CD4-positive, alpha-beta T cell treated with Interleukin-15 for 1 hour (primary cell): ENCODE measurements at places on chromosomes 2 and 18.

DNA sequence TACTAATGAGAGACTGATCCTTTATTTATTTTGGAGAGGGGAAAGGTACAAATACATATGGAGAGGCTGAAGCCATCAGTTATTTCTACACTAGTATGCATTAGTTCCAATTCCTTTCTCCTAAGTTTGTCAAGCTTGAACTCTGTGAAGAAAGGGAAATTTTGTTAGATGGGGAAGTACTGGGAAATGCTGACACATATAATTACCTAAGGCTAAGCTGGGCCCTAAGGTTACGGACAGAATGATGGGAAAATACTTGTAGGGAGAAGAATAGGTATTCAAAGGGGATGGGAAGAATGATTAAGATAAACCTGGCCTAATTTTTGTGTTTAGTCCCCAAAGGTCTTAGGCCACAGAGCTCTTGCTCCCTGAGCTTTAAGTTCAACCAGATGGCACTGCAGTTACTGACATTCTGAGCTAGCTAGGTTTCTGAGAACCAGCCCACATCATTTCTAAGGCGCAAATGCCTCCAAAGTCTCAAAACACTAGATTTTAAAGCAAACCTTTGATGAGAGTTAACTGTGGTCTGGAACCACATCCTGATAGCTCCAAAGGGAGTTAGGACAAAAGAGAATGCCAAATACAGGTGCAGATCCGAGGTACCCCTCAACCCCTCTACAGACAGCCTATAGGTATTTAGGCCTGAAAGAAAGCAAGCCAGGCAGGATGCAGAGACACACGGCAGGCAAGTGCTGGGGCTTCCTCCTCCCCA, 2.7 kb downstream of the TMEM163 start:
- DNase-seq: no peak

- peak; percentile 23 for DNase-seq
Measured at GRCh38 chr2:222738809-222739208, 67.4 kb downstream of the MOGAT1 start.

DNA sequence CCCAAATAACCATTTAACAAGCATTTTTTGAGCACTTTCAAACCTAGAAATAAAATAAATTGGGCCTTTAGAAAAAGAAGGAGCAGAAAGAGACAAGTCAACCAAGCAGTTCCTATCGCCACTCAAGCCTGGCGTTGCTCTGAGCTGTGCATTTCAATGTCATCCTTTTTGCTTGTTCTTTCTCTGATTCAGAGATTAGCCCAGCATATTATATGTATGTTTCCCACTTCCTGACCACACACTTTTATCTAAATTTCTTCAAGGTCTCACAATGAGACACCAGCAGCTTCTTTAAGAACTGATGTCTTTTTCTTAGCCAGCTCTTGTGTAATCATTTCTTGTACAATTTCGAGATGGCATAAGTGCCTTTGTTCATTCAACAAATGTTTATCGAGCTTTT, 344.5 kb upstream of the ID2 start:
- DNase-seq: no peak

DNA sequence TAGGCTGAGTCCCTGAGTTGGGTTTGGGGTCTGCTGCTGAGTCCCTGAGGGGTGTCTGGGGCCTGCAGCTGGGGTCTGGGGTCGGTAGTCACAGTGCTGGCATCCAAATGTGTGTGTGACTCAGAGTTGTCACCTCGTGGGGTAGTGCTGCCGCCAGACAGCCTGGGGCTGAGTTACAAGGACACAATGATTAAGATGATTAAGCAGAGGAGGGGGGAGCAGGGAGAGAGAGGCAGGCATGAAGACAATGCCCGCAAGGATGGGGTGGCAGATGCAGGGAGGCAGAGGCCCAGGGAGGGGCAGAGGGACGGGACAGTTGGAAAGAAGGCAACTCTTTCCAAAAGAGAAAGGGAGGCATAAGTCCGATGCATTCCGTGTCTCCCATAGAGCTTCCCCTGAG, 120.2 kb downstream of the CELF4 start:
- DNase-seq: no peak

- no peak for DNase-seq
Measured at GRCh38 chr2:111127351-111127750, 6.6 kb downstream of the BCL2L11 start.

- DNase-seq: no peak
Measured at GRCh38 chr2:30484995-30485394, 37.9 kb downstream of the LCLAT1 start.

DNA sequence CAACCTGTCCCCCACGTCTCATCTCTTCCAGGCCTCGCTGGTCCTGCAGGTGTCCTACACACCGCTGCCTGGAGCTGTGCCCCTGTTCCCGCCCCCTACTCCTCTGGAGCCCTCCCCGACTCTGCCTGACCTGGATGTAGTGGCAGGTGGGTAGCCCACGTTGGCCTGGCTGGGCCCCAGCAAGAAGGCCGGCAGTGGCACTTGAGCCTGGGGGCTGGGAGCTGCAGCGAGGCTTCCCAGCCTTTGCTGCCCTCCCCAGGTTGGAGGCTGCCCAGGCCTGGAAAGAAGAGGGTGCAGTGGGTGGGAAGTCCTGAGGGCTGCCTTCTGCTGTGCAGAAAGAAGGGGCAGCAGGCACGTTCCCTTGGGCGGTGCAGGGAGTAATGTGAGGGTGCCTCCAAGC, 58.4 kb downstream of the DYSF start:
- DNase-seq: no peak

- DNase-seq: no peak
Measured at GRCh38 chr18:49618742-49619681, 57.2 kb downstream of the LIPG start.

DNA sequence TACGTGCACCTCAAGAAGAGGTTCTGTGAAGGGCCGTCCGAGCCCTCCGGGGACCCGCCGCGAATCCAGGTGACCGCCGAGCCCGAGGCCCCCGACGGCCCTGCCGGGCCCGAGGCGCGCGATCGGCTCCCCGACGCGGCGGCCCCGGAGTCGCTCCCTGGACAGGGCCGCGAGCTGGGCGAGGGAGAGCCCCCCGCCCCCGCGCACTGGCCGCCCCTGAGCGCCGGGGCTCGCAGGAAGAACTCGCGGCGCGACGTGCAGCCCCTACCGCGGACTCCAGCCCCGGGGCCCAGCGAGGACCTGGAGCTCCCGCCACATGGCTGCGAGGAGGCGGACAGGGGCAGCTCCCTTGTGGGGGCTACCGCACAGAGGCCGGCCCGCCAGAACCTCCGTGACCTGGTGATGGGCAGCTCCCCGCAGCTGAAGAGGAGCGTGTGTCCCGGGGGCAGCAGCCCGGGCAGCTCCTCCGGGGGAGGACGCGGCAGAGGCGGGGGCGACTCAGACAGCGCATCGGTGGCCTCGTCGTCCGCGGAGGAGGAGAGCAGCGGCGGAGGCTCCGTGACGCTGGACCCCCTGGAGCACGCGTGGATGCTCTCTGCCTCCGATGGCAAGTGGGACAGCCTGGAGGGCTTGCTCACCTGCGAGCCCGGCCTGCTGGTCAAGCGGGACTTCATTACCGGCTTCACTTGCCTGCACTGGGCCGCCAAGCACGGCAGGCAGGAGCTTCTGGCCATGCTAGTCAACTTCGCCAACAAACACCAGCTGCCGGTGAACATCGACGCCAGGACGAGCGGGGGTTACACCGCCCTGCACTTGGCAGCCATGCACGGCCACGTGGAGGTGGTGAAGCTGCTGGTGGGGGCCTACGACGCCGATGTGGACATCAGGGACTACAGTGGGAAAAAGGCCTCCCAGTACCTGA, 812 bp downstream of the SOWAHC start:
- no peak for DNase-seq

- no peak for DNase-seq
Measured at GRCh38 chr2:191666226-191666625, 11.7 kb upstream of the NABP1 start.

DNA sequence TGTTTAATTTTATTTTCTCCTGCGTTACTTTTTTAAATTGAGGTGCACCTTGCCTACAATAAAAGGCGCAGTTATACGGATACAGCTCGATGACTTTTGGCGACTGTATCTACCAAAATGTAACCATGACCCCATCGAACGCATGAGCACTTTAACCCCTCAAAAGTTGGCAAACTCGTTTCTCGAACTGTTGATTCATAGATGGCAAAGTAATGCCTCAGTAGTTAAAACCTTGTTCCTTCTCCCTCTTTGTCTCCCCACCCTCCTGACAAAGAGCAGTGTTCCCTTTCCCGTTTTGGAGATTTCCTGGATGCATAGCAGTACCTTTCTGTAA, 577 bp downstream of the MOGAT1 start:
- no peak for DNase-seq

DNA sequence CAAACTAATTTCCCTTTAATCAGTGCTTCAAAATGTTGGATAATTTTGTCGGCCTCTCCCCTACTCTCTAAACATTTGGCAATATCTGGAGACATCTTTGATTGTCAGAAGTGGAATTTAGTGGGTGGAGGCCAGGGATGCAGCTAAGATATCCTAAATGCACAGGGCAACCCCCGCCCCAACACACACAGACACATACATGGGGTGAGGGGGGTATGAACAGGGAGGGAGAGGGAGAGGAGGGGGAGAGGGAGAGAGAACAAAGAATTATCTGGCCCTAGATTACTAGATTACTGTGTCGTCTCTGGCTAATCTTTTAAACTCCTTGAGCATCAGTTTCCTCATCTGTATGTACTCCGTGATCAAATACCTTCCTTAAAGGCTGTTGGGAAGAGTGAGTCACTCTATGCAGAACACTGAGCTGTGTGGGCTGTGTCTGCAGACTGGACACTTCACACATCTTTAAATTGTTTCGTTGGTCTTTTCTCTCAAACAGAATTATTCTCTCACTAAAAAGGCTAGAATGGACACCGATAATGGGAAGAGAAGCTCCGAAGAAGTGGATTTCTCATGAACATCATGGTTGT, 2.9 kb downstream of the RNF149 start:
- DNase-seq: no peak

DNA sequence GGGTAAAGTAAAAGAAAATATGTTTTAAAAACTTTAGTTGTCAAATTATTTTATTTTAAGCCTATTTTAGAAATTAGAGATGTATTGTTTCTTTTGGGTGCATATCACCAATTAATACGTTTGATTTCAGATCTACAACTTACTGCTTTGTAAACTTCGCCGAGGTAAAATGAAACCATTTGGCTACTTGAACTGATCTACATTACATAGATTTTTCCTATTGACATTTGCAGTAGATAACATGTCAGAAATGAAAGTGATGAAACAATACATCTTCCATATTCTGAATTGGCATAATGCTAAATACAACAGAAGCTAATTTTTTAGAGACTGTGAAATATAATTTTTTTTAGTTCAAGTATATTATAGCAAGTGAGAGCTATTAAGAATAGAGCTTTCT, 39.5 kb downstream of the GLS start:
- DNase-seq: no peak

GRCh38 chr2:198042189-198042588, 237.8 kb downstream of the PLCL1 start:
- no peak for DNase-seq

DNA sequence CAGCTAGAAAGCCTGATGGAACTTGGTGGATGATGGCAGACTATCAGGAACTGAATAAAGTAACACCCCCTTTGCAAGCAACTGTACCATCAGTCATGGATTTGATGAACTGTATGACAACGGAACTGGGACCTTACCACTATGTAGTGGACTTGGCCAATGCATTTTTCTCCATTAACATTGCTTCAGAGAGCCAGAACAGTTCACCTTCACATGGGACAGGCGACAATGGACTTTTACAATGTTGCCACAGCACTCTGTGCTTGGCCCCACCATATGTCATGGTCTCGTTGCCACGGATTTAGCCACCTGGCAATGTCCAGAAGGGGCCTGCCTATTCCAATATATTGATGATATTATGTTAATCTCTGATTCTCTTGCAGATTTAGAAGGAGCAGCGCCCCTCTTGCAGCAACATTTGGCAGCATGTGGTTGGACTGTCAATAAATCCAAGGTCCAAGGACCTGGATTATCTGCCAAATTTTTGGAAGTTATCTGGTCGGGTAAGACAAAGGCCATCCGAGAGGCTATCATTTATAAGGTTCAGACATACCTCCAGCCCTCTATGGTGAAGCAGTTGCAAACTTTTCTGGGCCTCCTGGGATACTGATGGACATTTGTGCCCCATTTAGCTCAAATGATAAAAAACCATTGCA, 52.2 kb upstream of the ZC3H15 start:
- DNase-seq: no peak

GRCh38 chr2:204470178-204470620, 75.1 kb upstream of the PARD3B start:
- DNase-seq: no peak

DNA sequence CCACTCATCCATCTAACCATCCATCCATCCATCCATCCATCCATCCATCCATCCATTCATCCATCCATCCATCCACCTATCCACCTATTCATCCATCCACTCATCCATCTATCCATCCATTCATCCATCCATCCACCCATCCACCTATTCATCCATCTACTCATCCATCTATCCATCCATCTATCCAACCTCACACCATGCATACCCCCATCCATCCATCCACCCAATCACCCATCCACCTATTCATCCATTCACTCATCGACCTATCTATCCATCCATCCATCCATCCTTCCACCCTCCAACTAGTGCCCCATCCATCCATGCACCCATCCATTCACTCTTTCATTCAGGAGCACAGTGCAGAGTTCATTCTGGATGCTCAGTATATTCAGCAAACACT, 21.5 kb upstream of the YWHAQ start:
- DNase-seq: no peak

- no peak for DNase-seq
Measured at GRCh38 chr2:150491430-150491829, 4.0 kb upstream of the RND3 start.

- no peak for DNase-seq
Measured at GRCh38 chr2:137935591-137935990, 28.7 kb upstream of the HNMT start.

DNA sequence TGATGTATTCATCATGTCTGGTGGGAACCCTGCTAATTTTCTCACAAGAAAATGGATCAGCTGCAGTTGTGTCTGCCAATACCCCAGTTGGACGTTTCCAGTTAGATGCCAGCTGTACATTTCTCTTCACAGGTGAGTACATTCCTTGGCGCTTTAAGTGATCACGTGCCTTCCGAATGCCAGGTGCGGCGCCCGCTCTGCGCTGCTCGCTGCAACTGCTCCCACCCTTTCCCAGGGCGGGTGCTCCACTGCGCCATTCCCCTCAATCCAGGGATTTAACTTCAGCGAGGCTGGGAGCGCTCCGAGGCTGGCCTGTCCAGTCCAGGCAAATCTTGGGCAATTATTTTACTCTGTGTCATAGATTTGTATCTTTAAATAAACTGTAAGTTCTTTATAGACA, 225.0 kb upstream of the RAB6C start:
- DNase-seq: no peak
